ENCODE measurements at places on chromosomes 11 and 22.

DNA sequence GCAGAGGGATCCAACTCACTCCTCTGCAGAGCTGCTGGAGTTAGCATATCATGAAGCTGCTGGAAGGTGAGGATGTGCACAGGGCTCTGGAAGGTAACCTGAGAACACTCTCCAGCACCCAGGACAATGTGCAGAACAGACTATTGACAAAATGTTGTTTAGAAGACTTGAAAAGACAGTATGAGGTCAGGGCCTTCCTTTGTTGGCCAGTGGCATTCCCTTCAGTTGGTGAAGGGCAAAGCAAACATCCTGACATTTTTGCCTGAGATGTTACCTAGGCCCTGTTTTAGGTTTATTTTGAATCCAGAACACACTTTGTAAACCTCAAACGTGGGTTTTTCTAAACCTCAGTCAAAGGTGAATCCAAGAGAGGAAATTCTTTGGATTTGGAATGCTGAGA, 67.8 kb downstream of the DEPDC5 start:
- no peak for DNase-seq

- no peak for DNase-seq
Measured at GRCh38 chr11:103812680-103813079, 223.8 kb upstream of the DDI1 start.

- DNase-seq: no peak
Measured at GRCh38 chr22:32058656-32059260, 15.7 kb downstream of the SLC5A1 start.

- no peak for DNase-seq
Measured at GRCh38 chr11:91791171-91791468, 433.5 kb upstream of the FAT3 start.

- DNase-seq: no peak
Measured at GRCh38 chr11:119856681-119857485, 127.9 kb upstream of the NECTIN1 start.

GRCh38 chr11:108115500-108116140, 5.7 kb upstream of the ACAT1 start:
- no peak for DNase-seq

GRCh38 chr11:34860518-34860917, 55.7 kb downstream of the APIP start:
- DNase-seq: no peak

DNA sequence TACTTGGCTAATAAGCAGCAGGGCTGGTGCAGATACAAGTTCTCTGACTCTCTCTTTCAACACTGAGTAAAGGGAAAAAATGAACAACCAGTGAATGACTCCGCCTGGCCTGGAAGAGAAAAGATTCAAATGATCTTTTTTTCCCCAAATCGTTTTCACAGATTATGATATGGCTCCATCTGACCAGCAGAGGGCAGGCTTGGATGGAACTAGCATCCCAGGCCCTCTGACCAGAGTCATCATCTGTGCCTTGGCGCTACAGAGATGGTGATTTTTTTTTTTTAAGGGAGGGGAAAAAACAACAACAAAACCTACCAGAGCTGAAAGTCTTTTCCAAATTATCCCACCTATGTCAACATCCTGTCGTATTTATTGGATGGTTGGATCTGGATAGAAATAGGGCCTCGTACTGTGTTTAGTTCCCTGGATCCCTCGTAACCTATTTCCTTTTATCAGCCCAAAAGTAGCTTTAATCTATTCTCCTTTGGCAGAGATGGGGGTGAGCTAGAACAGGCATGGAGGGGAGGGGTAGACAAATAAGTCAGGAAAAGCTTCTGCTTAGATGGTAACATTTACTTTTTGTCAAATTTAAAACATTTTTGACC, 69.7 kb downstream of the PRSS23 start:
- DNase-seq: peak; percentile 36

GRCh38 chr22:27983361-27983791, 64.3 kb upstream of the PITPNB start:
- DNase-seq: no peak

DNA sequence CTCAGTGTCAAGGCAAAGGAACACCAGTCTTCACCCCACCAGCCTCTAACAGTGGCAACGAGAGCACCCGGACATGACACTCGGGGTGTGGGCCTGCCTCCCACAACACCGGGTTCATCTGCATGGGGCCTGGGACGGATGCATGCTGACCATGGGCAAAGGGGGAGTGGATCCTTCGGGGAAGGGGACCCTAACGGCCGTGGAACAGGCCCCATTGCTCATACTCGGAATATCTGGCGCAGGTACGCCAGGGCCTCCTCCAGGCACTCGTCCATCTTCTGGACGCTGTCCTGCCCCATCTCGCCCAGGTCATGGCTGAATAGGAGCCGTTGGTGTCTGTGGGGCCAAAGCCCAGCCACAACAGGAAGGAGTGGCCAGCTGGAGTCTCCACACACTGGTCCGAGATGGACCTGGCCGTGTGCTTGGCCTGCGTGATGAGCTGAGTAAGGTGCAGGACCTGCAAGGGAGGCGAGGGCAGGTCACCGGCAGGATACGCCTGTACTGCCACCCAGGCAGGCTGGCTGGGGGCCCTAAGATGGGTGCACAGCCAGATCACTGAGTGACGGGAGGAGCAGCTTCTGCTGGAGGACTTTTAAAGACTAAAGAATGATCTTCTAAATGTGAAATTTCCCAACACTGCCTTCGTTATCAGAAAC, 96.8 kb downstream of the MED15 start:
- no peak for DNase-seq

DNA sequence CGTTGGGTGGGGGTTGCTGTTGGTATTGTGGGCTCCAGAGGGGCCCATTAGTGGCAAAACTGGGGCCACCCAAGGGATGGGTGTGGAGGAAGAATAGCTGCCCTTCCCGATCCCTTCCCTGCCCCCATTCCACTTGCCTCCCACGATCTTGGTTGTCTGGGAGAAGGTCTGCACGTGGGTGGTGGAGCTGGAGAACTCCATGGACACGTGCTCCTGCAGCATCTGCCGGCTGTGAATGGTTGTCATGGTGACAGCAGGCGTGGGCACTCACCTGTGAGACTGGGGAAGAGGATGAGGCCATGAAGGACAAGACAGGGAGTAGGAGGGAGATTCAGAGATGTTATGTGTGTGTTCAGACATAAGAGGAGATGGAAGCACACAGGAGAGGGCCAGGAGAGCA, 2.0 kb downstream of the IGSF22 start:
- no peak for DNase-seq

DNA sequence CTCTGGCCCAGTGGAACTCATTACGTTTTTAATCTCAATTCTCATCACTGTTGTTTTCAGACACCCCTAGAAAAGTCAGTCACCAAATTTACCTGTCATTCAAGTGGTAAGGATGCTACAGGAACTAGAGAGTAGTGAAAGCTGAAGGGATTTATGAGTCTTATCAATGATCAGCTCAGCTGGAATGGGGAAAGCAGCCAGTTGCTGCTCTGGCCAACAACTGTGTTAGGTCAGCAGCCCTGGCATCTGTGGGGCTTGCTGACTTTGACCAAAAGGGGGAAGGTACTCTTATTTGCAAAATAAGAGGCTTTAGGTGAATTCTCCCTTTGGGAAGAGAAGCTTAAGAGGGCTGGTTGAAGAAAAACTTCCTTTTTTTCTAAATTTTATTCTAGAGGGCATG, 76.2 kb upstream of the HORMAD2 start:
- no peak for DNase-seq

- DNase-seq: no peak
Measured at GRCh38 chr11:68024508-68024907, 6.0 kb upstream of the NDUFS8 start.

DNA sequence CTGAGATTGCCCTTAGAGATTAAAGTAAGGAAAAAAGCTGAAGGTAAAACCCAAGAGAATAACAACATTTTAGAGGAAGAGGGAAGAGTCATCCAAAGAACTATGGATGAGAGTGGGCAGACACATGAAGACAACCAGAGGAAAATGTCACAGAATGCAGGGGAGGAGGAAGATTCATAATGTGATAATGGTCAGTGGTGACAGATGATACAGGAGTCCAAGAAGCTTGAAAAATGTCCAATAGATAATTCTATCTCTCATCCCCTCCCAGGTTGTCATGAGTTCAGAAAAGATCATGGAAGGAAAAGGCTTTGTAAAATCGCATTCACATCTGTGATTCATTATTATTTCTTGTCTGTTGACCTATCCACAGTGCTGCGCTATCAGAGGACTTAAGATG, 282.3 kb upstream of the CCDC90B start:
- DNase-seq: no peak
